ENCODE measurements at places on chromosomes 2 and 18.

DNA sequence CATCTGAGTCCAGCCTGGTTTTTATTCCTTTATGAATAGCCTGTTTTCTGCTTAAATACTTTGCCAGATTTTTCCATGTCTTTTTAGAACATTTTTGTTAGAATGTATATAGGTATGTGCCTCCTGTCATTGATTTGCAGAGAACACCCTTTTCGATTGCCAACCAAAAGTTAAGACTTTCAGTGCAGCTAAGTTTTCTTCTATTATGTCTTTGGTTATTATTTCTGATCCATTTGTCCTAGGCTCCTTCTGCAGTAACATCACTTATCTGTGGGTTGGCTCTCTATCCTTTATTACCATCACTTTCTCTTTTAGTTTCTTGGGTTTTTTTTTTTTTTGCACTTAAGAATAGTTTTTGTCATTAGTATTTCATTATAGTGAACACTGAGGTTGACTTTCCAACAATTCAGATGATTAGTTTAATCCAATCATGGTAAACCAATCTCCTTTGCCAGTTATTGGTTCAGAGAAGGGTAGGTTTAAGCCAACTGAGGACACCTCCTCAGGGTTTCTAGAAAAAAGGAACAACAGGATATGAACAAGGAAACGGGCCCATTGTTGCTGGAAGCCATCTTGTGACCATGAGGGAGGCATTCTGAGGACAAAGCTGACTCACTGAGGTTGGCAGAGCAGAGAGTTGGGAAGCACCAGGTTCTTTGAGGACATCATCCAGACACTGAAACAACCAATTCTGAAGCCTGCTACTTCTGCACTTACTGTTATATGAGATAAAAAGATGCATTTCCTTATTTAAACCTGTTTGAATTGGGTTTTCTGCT lies 37.9 kb upstream of the GBX2 start:
- DNase-seq = no peak

- DNase-seq = no peak
Observed at GRCh38 chr2:68100189-68100588, 37.4 kb upstream of the C1D start.

DNA sequence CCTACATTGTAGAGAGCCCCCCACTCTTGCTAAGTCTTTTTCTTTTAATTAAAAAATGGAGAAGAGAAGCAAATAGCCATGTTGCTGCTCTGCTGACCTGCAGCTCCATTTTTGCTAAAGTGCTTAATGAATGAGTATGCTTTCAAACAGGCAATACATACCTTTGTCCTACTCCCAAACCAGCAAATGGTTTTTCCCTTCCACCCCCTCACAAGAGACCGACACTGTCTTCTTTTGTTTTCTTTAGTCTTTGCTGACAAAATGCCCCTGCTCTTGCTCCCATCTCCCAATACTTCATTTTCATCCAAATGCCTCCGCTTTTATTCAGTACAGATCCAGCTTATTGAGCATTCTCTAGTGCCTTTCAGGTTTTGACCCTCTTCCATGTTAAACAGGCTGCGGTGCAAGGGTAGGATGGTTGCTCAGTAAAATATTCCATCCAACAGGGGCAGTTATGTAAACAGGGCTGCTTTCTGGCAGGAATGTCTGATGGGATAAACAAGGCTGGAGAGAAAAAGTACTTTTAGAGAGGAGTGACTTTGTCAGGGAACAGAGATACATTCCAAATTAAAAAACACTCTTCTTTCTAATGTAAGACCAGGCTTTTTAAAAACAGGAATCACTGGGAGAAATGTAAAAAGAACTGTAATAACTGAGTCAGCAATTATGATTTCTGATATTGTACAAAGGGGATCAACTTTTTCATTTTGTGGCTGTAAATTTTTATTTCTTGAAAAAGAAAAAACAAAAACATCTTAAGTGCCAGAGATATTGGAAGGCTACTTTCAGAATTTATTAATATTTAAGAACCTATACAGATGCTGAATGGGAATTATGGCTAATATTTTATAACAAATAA lies 136.8 kb downstream of the MEP1B start:
- no peak for DNase-seq

DNA sequence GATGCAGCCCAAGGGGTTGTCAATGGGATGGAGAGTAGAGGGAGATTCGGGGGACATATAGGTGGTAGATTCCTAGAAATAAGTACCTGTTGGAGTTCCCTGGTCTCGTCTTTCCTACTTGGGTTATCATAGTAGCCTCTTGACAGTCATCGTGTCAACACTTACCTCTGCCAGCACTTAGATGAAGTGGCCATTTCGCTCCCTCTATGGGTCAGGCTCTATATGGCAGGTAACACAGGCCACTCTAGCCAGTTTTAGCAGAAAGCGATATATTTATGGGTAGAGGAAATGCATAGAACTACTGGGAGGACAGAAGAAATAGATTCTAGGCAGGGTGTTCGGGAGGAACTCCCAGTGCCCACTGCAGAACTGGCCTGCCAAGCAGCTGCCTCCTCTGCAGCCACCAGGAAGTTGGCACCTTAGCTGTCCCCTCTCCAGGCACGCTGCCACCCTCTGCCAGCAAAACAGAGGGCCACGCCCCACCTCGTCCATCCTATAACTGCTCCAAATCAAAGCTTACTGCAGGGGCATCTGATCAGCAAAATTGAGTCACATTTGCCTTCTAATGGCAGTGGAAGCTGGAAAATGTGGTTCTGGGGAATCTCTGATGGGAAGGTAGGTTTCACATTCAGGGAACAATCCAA lies 181.3 kb downstream of the INSIG2 start:
- no peak for DNase-seq

DNA sequence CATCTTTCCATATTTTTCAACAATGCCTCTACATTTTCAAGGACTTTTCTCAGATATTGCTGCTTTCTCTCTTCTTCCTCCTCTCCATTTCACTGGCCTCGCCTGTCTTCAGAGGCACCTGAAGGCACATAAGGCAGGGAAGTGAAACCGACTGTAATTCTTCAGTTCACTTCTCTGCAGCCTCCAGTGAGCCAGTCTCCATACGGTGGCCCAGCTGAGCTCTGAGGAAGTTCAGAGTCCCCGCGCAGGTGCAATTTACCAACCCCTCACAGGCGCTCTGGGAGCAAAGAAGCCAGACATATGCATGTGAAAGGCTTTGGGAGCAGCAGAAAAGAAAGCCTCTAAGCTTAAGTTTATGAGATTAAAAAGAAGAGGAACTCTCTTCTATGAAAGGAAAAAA lies 12.4 kb downstream of the KLHL14 start:
- no peak for DNase-seq

DNA sequence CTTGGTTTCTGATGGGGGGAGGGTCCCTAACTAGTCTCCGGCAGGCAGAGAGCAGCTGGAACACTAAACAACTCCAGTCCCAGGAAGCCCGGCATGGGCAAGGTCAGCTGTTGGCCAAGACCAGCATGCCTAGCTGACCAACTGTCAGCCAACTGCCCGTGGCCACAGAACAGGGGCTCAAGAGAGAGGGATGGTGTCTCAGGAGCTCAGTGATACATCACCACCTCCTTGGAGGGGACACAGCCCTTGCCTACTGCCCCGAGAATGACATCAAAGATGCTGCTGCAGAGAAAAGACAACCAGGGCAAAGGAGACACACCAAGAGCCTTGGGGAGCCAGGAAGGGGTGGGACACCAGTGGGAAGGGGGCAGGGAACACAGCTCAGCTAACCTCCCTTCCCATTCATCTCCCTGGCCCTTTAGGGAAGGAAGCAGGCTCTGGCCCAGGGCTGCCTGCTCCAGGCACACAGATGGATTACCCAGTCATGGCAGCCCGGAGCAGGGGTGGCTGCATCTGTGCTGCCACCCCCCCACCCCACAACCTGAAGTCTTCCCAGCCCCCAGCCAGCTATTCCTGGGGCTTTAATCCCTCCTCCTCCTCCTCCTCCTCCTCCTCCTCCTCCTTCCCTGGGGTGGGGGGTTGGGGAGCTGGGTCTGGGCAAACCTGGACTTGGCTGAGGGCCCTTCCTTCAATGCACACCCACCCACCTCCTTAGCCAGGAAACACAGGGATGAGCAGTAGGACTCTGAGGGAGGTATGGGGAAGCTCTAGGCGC lies 1.9 kb downstream of the BIN1 start:
- DNase-seq = no peak

GRCh38 chr18:56747857-56748256 lies 96.7 kb downstream of the WDR7 start:
- no peak for DNase-seq

- no peak for DNase-seq
Observed at GRCh38 chr2:168422584-168422983, 33.5 kb upstream of the CERS6 start.

- no peak for DNase-seq
Observed at GRCh38 chr2:17461087-17461475, 57.2 kb downstream of the RAD51AP2 start.

- peak; percentile 84 for DNase-seq
Observed at GRCh38 chr2:64488050-64488974, 34.4 kb downstream of the LGALSL start.

GRCh38 chr2:107111623-107112022 lies 225.7 kb upstream of the ST6GAL2 start:
- DNase-seq = no peak

- no peak for DNase-seq
Observed at GRCh38 chr2:239943991-239944631, 81.0 kb downstream of the NDUFA10 start.

DNA sequence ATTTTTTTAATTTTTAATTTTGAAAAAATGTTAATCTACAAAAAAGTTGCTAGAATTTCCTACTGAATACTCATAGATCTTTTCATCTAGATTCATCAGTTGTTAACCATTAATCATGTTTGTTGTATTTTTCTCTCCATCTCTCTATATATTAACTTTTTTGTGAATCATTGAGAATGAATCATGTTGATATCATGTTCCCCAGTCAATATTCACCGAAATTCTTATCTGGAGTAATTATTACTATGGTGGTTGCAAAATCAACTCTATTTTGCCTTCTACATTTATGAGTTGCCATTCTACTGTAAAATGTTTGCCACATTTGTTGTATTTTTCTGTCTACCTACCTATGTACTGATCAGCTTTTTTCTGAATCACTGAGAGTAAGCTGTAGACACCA lies 154.0 kb downstream of the SPP2 start:
- no peak for DNase-seq

- no peak for DNase-seq
Observed at GRCh38 chr18:11037533-11038240, 111.7 kb downstream of the PIEZO2 start.

GRCh38 chr2:108575132-108575966 lies 41.1 kb downstream of the LIMS1 start:
- DNase-seq = no peak

DNA sequence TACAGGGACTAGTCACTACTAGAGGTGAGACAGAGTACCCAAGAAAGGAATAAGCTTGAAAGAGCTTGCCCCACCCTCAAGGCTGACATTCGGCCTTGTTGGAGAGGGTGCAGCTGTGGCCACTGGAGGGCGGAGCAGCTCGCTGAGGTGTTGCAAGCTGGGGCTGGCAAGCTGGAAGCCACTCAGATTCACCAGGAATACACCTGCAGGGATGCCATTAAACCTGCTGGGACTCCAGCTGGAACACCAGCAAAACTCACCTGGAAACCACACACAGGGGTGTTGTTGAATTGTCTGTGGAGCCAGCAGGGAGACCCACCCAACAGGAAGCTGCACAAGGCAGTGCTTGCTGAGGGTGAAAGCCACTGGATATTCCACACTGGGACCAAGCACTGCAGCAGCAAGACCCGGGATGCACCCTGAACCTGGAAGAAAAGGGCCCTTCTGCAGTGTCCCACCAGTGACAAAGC lies 26.1 kb downstream of the KCTD18 start:
- DNase-seq = peak; percentile 49

DNA sequence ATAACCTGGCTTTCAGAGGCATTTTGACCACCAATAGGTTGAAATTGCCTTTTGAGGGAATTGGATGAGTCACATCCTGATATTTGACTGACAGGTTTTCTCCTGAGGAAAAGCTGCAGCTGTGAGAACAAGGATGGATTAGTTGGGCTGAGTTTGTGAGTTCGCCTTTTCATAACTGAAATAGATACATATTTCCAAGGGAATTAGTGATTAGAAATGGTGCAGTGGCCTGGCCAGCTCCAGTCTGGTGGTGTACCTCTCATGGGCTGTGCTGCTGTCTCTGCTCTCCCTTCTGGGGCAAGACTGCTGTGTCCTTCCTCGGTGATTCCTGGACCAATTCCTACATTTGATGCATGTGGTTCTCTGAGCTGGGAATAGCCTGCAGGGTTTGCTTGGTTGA lies 341.3 kb downstream of the TSN start:
- no peak for DNase-seq
